ENCODE measurements at places on chromosomes 1 and 21.
A peak's percentile ranks its signal among the peaks of the same experiment; 100 is the strongest.

DNA sequence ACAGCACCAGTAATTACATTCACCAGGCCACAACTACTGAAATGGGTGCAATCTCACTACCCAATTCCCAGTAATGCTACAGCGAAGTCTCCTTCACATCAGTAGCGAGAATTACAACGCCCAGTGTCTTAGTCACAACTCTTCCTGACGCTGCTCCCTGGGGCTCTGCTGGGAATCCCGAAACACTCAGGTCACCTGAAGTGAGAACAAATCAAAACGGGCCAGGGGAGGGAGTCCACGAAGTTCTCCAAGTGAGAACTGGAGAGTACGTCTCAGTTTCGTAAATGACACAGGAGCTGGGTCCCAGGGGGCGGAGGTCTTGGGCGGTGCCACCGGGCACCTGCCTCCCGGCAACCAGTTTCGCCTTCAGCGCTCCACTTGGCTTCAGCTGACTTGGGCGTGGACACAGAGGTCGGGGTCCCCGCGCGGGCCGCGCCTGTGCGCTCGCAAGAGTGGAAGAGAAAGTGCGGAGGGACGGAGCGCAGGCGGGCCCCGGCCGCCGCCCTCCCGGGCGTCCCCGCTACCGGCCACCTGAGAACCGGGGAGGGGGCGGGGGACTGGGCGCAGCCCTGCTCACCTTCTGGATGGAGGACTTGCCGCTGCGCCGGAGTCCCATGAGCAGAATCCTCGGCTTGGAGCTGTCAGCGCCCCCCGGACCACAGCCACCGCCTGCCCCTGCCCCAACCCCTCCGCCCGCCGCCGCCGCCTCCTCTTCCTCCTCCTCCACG, 575 bp downstream of the RRAGC start:
- peak; percentile 78 for DNase-seq

GRCh38 chr1:60101516-60101915, 27.9 kb upstream of the C1orf87 start:
- no peak for DNase-seq

DNA sequence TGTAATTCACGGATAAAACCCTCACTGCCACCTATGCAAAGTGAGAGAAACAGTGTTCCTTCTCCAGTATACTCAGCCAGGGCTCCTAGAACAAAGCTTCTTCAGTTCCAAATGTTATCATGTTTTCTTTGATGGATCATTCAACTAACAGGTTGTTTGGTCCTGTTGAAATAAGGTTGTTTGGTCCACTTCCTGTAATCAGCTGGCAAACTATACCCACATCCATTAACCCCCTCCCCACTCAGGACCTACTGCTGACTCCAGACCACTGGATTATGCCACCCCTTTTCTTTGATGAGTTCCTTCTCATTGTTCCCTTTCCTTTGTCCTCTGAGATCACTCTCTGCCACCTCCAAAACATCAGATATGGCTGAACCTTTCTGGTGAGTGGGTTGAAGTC, 267.7 kb upstream of the USP25 start:
- DNase-seq = no peak

DNA sequence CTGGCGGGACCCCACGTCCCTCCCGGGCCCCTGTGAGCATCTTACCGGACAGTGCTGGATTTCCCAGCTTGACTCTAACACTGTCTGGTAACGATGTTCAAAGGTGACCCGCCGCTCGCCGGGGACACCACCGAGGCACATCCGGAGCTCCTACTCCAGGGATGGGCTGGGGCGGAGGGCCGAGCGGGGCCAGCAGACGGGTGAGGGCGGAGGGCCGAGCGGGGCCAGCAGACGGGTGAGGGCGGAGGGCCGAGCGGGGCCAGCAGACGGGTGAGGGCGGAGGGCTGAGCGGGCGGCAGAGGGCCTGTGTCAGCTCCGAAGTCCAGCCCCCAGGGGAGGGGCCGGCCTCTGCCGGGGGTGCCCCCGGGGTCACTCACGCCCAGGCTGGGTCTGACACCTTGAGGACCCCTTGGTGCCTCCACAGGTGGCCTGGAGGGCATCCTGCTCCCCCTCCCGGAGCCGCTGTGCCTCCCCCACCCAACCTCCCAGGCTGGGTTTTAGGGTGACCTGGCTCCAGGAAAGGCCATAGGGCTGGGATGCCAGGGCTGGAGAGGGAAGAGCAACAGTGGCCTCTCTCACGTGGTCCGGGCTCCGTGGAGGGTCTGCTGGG, 5.7 kb upstream of the TTLL10 start:
- no peak for DNase-seq

- DNase-seq = no peak
Observed at GRCh38 chr21:35927262-35927661, 133.1 kb downstream of the SETD4 start.

- no peak for DNase-seq
Observed at GRCh38 chr1:30268923-30269666, 454.3 kb downstream of the MATN1 start.

DNA sequence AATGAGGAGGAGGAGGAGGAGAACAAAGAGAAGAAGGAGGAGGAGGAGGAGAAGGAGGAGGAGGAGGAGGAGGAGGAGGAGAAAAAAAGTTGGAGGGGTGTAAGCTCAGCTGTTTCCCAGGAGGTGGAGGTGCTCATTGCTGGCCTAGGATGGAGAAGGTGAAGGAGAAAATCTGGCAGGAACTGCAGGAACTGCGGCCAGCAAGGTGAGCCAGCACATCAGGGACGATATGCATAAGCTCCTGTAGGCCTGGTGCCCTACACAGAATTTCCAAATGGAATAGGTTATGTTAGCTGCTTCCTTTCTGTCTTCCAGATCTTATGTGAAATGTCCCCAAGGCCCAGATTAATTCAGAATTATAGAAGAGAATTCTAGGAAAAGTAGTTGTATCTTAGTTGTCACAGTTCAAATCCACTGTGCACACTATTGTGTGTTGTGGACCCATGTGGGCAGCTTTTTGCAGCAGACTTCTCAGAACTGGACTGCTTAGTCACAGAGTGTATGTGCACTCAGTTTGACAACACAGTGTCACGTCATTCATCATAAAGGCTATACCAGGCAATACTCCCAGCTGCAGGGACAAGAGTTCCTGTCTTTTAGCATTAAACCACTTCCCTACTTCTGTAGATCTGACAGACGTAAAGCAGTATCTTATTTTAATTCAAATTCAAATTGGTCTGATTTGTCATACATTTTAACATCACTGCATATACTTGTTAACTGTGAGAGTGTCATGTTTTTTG, 303.7 kb downstream of the HLX start:
- DNase-seq = no peak

- DNase-seq = no peak
Observed at GRCh38 chr1:75768016-75768415, 18.0 kb upstream of the RABGGTB start.

- no peak for DNase-seq
Observed at GRCh38 chr1:96076589-96076988, 645.0 kb upstream of the PTBP2 start.

DNA sequence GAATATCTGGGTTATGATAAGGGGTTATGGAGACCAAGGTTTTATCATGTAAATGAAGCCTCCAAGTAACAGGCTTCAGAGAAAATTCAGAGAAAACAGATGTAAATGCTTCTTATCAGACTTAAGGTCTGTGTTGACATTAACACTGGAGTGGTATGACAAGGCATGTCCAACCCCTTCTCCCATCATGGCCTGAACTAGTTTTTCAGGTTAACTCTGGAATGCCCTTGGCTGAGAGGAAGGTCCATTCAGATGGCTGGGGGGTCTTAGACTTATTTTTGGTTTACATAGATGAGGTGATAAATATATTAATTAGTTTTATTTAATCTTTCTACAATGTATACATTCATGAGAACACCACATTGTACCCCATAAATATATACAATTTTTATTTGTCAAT, 399.6 kb downstream of the TBX15 start:
- no peak for DNase-seq

GRCh38 chr1:116375887-116376728, 3.1 kb downstream of the ATP1A1 start:
- DNase-seq = peak; percentile 19

DNA sequence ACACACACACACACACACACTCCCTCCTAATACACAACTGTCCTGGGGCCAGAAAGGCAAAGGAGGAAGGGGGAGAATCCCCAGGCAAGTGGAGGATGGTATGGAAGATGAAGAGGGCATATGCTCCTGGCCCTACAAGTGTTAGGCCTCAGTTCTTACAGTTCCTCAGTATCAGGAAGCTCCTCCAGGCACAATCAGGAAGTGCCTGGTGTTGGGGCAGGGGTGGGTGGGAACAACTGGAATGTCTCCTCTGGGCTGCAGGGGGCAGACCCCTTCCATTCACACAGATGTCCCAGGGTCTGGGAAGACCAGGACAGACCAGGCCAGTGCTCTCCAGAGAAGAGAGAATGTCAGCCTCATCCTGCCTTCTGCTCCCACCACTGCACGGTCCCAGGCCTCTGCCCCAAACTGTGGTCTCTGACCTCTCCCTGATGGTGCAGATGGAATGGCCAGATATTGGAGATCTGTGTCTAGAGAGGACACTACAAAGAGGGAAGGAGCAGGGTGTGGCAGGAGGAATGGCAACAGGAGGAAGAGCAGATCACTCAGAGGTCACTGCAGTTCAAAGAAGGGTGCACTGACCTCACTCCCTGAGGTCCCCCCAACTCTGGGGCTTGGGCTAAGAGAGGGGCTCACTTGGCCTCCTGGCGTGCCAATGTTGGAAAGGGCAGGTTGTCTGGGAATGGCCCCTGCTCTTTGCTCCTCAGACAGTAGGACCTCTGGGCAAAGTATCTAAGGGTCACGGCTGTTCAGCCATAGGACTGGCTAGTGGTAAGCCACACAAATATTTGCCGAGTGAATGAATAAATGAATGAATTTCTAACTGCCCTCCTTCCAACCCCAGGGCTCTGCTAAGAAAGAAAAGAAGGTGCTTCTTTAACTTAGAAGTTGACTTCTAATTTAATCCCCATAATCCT, 2.5 kb upstream of the DENND2D start:
- DNase-seq = no peak

DNA sequence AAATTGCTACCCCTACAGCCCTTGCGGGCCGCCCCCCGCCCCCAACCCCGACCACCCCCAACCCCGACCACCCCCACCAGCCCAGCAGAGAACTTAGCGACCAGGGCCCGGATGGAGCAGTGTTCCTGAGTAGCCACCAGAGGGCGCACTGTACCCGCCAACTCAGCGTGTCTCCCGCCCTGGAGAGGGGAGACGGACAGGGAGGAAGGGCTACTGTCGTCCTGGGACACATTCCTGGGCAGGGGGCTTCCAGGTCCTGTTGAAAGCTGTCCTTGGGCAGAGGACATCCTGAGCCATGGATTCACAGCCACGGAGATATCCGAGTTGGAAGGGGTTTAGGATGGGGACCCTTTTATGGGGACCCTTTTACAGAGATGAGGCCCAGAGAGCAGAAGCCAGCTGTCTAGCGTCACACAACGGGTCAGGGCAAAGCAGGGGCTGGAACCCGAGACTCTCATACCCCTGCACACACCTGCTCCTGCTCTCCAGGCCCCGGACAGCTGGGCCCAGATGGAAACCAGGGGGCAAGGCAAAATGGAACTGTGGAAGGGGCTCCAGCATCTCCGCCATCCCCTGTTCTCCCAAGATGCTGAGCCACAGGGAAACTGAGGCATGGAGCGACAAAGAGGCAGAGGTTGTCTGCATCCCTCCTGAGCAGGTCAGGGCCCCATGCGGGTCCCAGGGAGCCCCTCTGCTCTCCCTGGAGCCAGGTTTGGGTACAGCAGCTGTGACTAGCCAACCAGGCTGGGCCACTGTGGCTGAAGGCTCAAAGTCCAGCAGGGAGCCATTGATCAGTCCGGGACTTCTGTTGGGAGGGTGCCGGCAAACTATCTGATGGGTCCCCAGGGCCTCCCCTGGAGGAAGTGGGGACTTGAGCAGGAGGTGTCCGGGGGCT, 25.0 kb upstream of the LAPTM5 start:
- peak; percentile 53 for DNase-seq

DNA sequence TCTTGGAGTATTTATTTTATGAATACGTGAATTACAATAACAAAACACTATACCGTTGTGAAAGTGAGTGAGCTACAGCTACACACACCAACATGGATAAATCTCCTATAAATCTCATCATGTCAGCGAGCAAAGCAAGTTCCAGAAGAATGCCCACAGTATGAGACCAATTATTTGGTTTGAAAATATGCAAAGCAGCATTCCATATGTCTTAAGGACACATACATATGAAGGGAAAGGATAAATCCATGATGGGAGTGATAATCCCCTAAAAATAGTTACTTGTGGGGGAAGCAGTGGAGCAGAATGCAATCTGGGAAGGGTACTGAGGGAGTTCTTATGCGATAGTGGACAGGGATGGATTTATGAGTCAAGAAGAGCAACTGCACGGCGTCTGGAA, 261.3 kb downstream of the DISC1 start:
- DNase-seq = no peak

DNA sequence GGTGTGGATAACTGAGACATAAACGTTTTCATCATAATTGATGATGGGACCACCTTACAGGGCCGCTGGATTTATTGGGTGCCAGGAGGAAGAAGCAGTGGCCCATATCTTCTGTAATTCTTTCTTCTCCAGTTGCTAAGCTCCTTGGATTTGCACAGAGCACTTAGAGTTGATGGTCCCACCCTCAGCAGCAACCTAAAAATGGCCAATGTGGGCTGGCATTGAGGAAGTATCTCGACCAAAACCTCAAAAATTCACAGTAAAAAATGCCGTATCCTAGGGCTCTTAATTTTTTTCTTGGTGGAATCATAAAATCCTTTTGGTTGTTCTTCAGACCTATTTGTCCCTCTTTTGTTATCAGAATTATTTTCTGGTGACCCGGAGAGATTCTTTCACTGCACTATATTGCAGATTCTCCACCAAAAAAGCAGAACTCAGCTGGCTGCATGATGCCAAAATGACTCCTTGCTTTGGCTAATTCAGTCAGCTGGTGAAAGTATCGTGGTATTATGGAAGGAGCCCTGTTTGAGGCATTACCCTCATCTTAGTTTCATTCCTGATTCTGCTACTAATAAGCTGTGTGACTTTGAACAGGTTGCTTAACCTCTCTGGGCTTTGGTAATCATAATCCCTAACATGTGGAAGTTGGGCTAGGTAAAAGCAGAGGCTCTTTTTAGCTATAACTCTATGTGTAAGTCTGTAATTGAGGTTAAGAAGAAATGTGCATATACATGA, 27.6 kb downstream of the KIRREL1 start:
- DNase-seq = no peak

DNA sequence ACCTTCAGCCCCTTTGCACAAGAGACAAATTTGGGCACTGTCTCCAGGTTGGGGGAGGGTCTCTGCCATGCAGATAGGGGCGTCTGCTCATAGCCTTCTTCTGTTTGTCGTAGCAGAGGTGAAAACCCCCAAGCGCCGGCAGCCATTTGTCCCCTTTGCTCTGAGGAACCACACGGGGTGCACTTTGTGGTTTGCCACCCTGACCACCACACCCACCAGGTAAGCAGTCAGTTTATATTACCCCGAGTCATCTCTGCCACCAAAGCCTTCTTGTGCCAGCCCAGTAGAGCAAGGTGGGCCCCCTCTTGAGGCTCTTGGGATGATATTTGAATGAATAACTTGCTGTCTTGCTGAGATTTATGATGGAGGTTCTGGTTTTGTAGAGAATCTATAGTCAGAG, 111.8 kb downstream of the VPS13D start:
- DNase-seq = no peak

DNA sequence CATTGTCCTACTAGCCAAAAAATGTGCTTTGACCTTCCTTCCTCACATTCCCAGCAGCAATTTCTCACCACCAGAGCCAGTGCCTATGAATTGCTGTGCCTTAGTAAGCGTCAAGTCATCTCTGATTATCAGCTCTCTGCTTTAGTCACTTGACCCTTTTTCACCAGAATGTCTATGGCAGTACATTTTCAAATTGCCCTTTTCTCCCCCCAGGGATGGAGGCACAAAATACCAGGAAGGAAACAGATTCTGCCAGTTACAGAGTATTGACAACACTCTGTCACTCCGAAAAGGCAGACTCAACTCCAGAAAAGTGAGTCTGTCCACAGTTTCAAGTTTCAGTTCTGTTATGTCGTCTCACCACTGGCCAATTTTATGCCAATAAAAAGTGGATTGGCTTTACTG, 167.4 kb downstream of the TNFSF18 start:
- no peak for DNase-seq

Data from right kidney (tissue), 9 donors.